ENCODE measurements at places on chromosomes 2 and 18. TPM values are rescaled to one million over a fixed set of nuclear protein-coding genes. Genes with fewer than 3 reads are reported as not detected.

- H3K4me1 ChIP-seq, result peaks cover 24% of the 10 kb centered on the region
- no peak for DNase-seq
- H3K27ac ChIP-seq, result peak overlapping the region; percentile 85
- no peaks in the 10 kb centered on the region for H3K27me3 ChIP-seq
- H3K36me3 ChIP-seq, result no peaks in the 10 kb centered on the region
Measured at GRCh38 chr18:9916077-9916639, 2.3 kb downstream of the VAPA start.

- no peaks in the 10 kb centered on the region for H3K4me1 ChIP-seq
- H3K27ac ChIP-seq, result no peak overlapping the region
- H3K27me3 ChIP-seq, result peaks cover 8% of the 10 kb centered on the region
- no peaks in the 10 kb centered on the region for H3K36me3 ChIP-seq
Measured at GRCh38 chr18:31791817-31792579, 31.3 kb upstream of the SLC25A52 start.

GRCh38 chr2:30272761-30273573, 41.6 kb downstream of the LBH start:
- H3K36me3 ChIP-seq, result no peaks in the 10 kb centered on the region
- no peaks in the 10 kb centered on the region for H3K27me3 ChIP-seq
- DNase-seq, result no peak
- H3K27ac ChIP-seq, result peak overlapping the region; percentile 94
- H3K4me3 ChIP-seq, result no peak overlapping the region

GRCh38 chr2:181121996-181122395, 141.6 kb downstream of the UBE2E3 start:
- H3K27me3 ChIP-seq, result no peaks in the 10 kb centered on the region
- no peaks in the 10 kb centered on the region for H3K36me3 ChIP-seq
- H3K4me3 ChIP-seq, result no peak overlapping the region

GRCh38 chr18:73973972-73974371, 173.7 kb downstream of the FBXO15 start:
- no peaks in the 10 kb centered on the region for H3K27me3 ChIP-seq
- no peak for DNase-seq
- H3K4me1 ChIP-seq, result no peaks in the 10 kb centered on the region
- H3K27ac ChIP-seq, result no peak overlapping the region
- no peak overlapping the region for H3K4me3 ChIP-seq
- H3K36me3 ChIP-seq, result no peaks in the 10 kb centered on the region

- no peaks in the 10 kb centered on the region for H3K27me3 ChIP-seq
- no peak for DNase-seq
- H3K36me3 ChIP-seq, result peaks cover 28% of the 10 kb centered on the region
- peak overlapping the region; percentile 75 for H3K27ac ChIP-seq
- peaks cover 54% of the 10 kb centered on the region for H3K4me1 ChIP-seq
Measured at GRCh38 chr2:99600981-99601651, 111.3 kb upstream of the REV1 start.

DNA sequence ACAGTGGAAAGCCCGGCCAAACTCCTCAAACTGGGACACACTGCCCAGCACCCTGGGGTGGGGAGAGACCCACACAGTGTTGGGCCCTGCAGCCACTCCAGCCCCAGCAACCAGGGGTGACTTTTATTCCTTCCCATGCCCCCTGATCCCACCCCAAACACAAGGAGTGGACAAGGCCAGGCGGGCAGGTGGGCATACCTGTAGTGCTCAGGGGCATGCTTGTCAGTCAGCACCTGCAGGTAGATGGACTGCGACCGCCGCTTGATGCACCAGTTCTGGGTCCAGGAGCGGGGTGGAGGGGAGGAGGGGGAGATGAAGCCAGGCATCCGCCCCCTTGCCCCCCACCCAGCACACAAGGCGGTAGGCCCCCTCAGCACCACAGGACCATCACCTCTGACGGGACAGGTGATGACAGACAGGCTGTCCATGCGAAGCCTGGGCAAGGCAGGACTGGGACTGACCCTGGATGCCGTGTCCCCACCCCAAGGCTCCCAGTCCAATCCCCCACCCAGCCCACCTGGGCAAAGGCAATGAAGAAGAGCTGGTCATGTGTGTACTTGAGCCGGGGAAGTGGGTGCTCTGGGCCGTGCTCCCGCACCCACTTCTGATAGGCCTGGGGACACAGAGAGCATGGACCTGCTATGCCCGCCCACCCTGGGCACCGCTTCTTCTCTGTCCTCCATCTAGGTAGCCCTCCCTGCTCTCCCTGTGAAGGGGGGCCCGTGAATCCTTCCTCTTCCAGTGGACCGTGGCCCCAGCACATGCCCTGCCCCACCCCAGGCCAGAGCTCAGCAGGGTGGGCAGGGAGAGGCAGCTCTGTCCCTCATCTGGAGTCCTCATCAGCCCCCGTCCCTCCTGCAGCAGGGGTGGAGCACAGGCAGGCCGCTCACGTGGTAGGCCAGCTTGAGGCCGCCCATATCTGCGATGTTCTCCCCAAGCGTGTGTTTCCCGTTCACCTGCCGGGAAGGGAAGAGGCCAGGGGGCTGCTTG, 7.1 kb downstream of the ECEL1 start:
- H3K4me3 ChIP-seq, result no peak overlapping the region
- peaks cover 34% of the 10 kb centered on the region for H3K27me3 ChIP-seq
- peaks cover 4% of the 10 kb centered on the region for H3K4me1 ChIP-seq
- no peak for DNase-seq

DNA sequence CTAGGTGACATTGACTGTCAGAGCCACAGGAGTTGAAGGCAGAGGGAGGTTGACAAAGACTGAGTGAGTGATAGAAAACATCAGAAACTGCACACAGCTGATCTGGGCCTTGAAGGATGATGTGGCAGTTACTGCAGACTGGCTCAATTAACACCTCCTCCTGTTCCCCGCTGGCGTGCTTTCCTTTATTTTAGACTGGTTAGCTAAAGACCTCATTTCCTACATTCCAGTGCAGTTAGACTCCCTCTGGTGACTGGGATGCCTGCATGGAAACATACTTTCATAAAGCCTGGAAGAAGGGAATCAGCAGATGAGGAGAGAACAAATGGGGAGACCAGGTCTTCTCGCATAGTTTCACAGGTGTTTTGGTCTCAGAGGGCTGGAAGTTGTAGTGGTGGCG, 7.1 kb downstream of the TPGS2 start:
- H3K27ac ChIP-seq, result no peak overlapping the region
- no peaks in the 10 kb centered on the region for H3K4me1 ChIP-seq
- no peak for DNase-seq
- H3K27me3 ChIP-seq, result no peaks in the 10 kb centered on the region
- H3K4me3 ChIP-seq, result no peak overlapping the region
- peaks cover 18% of the 10 kb centered on the region for H3K36me3 ChIP-seq

DNA sequence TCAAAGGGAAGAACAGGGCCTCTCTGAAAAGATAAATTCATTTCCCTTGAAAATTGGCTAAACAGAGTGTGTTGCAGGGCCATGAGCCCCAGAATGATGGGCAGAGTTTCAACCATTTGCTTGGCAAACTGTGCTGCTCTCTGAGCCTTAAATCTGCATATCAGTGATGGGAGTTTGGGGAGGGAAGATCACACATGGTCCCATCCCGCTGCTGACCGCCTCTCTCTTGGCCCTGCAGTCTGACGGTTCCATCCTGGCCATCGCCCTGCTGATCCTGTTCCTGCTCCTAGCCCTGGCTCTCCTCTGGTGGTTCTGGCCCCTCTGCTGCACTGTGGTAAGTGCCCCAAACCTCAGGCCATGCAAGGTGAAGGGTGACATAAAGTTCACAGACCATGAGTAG, 139.0 kb downstream of the ANTXR1 start:
- H3K4me1 ChIP-seq, result peaks cover 50% of the 10 kb centered on the region
- H3K27ac ChIP-seq, result peak overlapping the region; percentile 18
- DNase-seq, result no peak
- H3K27me3 ChIP-seq, result no peaks in the 10 kb centered on the region

DNA sequence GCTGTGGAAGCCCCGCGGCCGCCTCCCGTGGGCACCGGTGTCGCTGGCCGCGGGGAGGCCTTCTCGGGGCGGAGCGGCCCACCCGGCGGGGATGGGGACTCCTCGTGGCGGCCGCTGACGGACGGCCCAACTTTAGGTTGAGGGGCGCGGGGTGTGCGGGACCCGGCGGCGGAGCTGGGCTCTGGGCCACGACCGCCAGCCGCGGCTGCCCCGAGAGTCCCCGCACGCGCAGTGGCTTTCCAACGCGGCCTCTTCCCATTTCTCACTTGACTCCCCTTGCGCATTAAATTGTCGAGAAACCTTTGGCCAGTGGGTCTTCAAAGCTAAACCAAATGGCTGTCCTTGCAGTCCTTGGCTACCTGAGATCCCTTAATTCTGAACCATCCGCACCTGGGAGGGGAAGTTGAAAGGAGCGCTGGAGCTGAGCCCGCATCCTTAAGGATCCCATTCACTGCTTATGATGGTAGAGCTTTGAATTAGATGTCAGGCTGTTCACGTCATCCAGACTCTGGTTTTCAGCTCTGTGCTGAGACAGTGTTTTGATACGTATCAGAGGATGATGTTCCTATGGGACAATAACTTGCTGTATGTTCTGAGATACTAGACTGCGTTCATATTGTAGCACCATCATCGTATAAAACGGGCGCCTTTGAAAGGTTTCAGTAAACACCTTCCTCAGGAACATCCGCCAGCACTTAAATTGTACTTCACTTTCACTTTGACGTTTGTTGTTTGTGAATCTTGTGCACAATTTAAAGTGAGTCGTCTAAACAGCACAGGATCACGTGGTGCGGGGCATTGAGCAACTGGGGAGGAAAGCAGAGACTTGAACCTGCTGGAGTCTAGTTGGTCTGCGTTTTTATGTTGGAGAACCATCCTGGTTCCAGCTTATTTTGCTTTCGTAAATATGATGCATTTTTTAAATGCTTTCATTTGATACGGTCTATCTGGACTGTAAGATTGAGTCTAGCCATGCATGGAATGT, 874 bp downstream of the CLIP4 start:
- no peaks in the 10 kb centered on the region for H3K27me3 ChIP-seq
- H3K4me1 ChIP-seq, result peaks cover 38% of the 10 kb centered on the region
- peaks cover 7% of the 10 kb centered on the region for H3K36me3 ChIP-seq
- peak overlapping the region; percentile 86 for H3K27ac ChIP-seq
- peak overlapping the region; percentile 85 for H3K4me3 ChIP-seq

- no peak for DNase-seq
- no peaks in the 10 kb centered on the region for H3K27me3 ChIP-seq
- no peaks in the 10 kb centered on the region for H3K4me1 ChIP-seq
- no peak overlapping the region for H3K4me3 ChIP-seq
- no peak overlapping the region for H3K27ac ChIP-seq
- no peaks in the 10 kb centered on the region for H3K36me3 ChIP-seq
Measured at GRCh38 chr18:65721619-65722018, 29.2 kb upstream of the CDH7 start.

DNA sequence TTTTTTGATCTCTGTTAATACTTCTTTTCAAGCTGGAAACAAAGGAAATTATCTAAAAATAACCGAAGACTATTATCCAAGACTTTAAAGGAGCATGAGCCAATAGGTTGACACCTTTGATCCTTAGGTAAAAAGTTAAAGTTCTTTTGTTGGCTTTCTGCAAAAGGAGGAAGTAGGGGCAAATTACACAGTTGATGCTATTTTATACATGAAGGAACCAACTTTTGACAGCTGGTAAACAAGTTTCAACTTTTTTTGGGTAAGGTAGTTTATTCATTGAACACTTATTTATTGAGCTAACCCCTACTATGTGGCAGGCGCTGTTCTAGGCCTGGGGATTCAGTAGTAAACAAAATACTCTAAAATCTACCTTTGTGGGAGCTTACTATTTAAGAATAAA, 66.6 kb upstream of the ZEB2 start:
- DNase-seq, result no peak
- H3K27ac ChIP-seq, result no peak overlapping the region
- no peaks in the 10 kb centered on the region for H3K27me3 ChIP-seq
- no peaks in the 10 kb centered on the region for H3K4me1 ChIP-seq
- H3K4me3 ChIP-seq, result no peak overlapping the region

ZSWIM2 gene
- not detected for total RNA-seq

TAF4B gene
- total RNA-seq, result 2.3 TPM

MRO gene
- not detected for total RNA-seq

All from osteocyte (in vitro differentiated cells).